ENCODE measurements at places on chromosomes 12 and 14.

DNA sequence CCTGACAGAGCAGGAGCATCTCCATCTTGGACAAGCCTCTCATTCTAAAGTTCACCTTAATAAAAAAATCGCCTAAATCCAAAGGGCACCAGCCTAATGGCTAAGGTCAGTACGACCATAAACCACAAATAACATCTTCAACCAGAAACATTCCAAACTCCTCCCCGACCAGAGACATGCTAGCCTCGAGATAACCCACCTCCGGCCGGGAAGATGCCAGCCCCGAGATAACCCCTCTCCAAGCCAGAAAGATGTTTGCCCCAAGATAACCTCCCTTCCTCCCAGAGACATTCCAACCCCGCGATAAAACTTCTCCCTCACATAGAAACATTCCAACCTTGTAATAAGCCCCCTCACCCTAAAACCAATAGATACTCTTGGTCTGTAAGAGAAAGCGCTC, 86.8 kb upstream of the PKP2 start:
- DNase-seq: no peak

GRCh38 chr14:94649543-94650443, 37.6 kb downstream of the SERPINA3 start:
- DNase-seq: no peak

GRCh38 chr14:101820283-101820798, 58.8 kb downstream of the PPP2R5C start:
- no peak for DNase-seq

DNA sequence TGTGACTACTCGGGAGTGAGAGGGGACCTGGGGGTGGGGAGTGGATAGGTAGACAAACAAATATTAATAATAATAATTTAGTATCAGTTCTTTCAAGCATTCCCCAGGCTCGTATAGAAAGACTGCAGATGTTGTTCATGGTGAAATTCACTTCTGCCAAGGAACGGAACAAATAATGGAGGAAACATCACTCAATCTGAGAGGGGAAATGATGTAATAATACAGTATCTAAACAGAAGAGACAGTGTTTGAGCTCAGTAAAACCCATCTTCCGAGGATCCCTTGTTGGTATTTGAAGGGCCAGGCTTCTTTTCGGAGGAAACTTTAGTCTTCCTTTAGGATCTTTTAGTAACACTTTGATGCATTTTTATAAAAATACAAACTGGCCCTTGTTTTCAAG, 114.2 kb downstream of the KCNK10 start:
- DNase-seq: no peak

- no peak for DNase-seq
Measured at GRCh38 chr12:24911271-24911791, 37.6 kb downstream of the BCAT1 start.

- no peak for DNase-seq
Measured at GRCh38 chr12:26748741-26749431, 84.1 kb downstream of the ITPR2 start.

DNA sequence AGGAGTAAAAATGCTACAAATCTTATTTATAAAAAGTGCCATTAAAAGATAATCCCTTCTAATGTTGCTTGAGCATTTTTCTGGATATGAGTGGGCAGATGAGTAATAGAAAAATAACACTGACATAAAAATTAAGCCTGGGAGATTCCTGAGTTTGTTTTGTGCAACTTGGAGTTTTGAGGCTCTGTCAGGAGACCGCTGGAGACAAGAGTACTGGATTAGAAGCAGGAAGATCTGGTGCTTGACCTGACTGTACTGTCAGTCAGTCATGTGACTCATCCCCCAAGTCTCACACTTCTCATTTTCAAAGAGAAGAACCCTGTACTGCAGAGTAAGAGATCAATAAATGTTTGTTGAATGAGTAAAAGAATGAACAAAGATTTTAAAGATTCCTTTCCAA, 29.4 kb downstream of the ANO4 start:
- no peak for DNase-seq
